Kidney glomerular epithelial cell (primary cell): ENCODE measurements at places on chromosomes 12 and 14.
A peak's percentile ranks its signal among the peaks of the same experiment; 100 is the strongest.

DNA sequence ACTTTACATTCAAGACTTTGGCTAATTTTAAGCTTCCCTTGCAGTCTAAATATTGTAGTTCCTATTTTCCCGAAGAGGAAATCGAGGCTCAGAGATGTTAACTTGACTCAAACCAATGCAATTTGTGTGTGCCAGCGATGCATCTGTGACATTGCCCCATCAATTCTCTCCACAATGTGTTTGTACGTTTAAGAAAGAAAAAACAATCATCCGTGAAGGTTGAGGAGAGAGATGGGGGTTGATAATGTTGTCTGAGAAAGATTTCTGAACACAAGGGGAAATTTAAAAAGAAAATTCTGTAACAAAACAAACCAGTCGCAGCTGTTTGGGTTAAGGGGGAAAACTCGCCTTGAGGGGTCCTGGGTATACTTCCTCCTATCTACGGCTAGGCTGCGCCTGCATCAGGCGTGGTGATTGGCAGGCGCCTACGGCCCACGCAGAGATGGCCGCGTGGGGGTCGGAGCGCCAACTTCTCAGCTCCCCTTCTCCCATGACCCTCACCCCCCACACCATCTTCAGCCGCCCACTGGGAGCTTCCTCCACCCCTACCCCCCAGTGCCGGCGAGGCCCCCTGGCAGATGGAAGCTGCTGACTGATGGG lies 12.3 kb downstream of the SIX1 start:
- DNase-seq, result no peak

DNA sequence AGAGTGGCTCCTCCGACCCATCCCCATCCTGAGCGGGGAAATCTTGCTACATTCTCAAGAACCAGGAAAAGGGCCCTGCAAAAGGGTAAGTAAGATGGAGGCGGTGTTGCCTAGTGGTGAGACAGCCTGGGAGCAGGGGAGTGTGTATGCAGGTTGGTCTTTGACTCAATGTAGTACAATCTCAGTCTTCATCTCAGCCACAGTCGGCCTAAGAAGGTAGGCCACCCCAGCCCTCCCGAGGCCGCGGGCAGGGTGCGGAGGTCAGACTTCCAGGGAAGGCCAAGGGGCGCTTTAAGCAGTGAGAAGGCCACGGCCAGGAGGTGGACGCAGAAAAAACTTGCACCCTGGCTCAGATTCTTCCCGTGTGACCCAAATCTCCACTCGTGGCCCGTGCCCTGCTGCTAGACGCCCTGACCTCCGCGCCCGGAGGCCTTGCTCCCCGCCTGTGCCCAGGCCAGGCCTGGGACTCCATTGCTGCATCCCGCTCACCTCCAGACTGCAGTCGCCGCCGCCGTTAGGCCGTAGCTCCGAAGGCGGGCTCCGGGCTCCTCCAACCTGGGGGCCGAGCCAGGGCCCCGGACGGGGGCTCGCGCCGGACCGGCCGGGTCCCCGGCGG lies 435 bp downstream of the FOXM1 start:
- DNase-seq, result no peak

GRCh38 chr12:92516277-92516600 lies 186.6 kb upstream of the PLEKHG7 start:
- peak; percentile 76 for DNase-seq

DNA sequence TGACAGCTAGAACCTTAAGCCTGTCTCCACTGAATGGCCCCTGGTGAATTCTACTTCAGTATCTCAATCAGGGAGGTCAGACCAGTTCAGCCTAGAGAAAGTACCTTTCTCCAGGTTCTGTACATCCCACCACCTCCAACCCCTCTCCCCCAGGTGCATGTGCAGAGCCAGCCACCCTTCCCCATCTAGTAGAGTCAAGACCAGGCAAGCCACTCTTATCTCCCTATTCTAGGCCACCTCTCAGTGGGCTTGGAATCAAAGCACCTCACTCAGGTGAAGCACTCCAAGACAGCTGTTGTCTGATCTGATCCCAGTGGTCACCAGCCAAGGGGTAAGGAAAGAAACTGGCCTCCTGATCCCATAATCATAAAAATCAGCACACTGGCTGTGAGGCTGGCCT lies 340.9 kb downstream of the BCL11B start:
- no peak for DNase-seq

DNA sequence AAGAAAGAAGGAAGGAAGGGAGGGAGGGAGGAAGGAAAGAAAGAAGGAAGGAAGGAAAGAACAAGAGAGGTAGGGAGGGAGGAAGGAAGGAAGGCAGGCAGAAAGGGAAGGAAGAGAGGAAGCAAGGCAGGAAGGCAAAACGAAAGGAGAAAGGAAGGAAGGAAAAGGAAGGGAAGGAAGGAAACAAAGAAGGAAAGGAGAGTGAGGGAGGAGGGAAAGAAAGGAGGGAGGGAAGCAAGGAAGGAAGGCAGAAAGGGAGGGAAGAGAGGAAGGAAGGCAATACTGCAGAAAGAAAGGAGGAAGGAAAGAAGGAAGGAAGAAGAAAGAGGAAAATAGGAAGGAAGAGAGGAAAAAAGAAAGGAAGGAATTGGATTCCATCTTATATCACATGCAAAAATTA lies 1303.1 kb upstream of the TMEM132C start:
- DNase-seq, result no peak

GRCh38 chr14:100109594-100109955 lies 44.4 kb downstream of the EVL start:
- DNase-seq, result no peak

DNA sequence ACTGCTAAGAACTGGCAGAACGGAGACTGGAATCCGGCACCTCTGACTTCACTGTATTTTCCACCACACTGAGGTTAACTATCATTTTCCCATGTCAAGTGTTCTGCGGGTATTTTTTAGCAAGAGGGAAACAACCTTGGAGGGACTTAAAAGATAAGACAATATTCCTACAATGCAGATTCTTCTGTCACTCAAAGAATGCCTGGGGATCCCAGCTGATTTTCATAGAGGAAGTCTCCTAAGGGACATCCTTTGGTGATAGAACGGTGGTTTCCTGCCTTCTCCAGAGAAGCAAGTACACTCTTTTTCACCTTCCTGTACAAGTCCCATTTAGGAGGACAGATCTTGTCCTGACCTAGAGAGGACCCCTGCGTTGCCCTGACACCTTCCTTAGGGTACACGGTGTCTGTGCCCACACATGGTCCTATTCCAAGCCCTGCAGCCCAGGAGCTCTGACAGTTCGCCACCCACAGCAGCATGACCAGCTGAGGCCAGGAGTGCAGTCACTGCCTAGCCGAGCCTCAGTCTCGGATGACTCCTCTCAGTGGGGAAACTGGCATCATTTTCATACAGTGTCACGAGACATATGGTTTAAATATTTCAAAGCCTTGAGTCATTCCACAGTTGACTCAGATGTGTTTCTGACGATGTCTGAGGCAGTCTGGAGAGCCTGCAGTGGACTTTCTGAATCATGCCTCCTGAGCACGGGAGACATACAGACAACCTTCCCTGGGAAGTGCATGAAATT lies 181.3 kb upstream of the FKBP4 start:
- peak; percentile 74 for DNase-seq

DNA sequence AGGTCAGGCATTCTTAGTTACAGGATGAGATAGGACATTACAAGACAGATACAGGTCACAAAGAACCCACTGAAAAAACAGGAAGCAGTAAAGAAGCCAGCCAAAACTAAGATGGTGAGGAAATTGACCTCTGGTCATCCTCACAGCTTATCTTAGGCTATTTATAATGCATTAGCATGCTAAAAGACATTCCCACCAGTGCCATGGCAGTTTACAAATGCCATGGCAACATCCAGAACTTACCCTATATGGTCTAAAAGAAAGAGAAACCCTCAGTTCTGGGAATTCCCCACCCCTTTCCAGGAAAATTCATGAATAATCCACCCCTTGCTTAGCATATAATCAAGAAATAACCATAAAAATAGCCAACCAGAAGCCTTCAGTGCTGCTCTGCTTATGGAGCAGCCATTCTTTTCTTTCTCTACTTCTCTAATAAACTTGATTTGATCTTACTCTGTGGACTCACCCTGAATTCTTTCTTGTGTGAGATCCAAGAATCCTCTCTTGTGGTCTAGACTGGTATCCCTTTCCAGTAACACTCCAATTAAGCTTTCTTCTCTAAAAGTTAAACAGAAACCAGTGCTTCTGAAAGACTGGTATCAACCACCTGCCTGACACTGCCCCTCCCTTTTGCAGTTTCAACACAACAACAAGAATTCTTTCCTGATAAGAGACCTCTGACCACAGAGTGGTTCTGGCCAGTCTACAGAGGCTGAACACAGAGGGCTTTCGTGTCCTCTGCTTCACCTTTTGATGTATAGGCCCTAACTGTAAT lies 86.9 kb downstream of the BCAT1 start:
- peak; percentile 41 for DNase-seq

GRCh38 chr14:94021416-94022157 lies 4.6 kb upstream of the OTUB2 start:
- no peak for DNase-seq

DNA sequence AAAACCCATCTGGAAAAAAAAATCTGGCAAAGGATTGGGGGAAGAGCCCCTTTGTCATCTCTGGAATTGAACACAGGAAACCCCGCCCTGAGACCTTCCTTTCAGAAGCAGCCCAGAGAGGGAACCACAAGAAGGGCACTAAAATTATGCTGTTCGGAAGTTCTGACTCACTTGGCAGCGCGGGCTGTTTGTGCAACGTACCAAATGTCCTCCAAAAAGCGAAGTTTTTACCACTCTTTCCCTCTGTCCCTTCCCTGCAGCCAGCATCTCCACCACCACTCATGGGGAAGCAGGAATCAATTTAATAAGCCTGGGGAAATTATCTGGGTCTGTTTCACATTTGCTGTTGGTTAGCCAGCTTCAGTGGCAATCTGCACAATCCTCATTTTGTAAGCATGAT lies 3.2 kb upstream of the SYNE3 start:
- DNase-seq, result no peak

DNA sequence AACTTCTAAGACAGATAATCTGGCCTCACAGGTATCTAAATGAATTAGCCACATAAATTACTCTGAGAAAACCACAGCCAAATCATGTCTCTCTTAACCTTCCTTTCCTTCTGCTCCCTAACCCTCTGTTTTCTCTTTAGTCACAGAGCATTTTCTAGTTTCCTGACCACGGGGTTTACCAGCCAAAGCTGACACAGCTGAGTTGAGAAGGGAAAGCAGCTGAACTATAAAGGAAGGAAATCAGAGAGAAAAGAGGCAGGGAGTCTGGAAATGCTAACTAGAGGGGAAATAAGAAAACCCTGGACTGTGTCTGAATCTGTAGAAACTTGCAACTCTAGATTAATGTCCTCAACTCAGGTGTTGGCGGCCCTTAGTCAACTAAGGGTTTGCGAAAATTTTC lies 24.4 kb downstream of the ANKS1B start:
- DNase-seq, result peak; percentile 40

DNA sequence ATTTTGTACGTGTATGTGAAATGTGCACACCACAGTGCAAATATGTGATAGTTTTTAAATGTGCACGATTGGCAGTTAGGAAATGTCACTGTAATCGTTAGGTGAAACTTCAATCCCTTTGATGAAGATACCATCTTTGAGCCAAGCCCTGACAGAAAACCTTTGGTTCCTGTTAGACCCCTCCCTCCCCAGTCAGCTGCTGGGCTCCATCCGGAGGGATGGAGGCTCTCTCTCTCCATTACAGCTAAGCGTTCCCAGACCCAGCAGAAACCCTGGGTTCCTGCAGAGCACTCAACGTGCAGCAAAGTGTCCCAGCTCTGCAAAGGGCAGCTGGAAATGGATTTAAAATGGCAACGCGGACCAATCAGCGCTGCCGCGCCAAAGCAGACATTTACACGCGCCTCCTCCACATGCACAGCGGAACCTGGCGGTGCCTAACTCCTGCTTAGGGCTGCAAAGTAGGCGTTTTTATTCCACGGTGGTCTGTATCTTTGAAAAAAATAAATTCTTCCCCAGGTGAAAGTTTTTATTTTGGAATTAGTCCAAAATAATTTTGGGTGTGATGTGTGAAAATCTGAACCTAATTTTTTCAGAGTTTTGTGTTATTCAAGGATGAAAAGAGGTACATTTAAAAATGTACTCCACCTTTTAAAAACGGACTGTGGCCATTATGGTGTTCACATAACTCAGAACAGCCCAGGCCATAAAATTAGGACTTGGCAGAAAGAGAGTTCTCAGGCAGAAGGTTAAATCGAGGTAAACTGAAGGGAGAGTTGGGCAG lies 1.4 kb upstream of the HMGA2 start:
- peak; percentile 53 for DNase-seq

GRCh38 chr12:116233669-116234068 lies 43.8 kb downstream of the MED13L start:
- no peak for DNase-seq
